ENCODE measurements at places on chromosomes 7 and 10.
A peak's percentile ranks its signal among the peaks of the same experiment; 100 is the strongest.

DNA sequence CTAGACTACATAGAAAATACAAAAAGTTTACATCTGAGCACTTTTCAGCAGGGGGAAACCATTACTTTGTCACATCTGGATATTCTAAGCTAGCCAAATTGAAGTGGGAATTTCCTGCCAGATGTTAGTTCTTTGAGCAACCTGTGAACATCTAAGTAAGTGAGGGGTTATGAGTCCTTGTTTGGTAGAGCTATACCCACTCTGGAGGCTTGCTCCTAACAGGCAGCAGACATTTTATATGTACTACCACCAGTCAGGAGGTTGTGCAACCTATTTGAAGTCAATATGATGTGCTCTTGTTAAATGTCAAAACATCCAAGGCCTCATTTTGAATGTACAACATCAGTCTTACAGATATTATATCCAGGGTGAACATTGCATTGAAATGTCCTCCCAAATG lies 143.3 kb upstream of the KAT6B start:
- DNase-seq: no peak

DNA sequence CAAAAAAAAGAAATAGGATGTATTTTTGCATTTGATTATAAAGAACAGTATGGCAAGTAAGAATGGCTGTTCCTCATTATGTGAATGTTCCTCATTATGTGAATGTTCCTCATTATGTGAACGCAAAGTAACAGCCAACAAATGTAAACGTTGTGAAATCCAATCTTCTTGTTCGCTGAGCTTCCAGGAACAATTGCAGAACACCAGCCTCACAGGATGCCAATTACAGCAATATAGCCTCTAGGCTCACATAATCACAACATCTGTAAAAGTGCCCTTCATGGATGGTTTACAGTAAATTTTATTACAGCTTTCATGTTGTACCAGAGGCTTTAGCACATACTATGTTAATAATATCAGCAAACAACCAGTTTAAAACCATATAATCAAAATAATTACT lies 71.6 kb downstream of the THSD7A start:
- no peak for DNase-seq

- DNase-seq: no peak
These were observed 3.9 kb upstream of the NOBOX start for GRCh38 chr7:144407266-144407931.

DNA sequence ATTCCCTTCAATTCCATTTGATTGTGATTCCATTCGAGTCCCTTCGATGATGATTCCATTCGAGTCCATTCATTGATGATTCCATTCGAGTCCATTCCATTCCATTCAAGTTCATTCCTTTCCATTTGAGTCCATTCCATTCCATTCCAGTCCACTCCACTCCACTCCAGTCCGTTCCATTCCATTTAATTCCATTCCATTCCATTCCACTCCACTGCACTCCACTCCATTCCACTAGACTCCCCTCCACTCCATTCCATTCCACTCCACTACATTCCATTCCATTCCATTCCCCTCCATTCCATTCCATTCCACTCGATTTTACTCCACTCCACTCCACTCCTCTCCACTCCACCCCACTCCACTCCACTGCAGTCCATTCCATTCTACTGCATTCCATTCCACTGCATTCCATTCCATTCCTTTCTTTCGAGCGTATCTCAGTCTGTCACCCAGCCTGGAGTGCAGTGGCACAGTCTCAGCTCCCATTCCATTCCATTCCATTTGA lies 115.7 kb downstream of the ZNF92 start:
- no peak for DNase-seq

- no peak for DNase-seq
These were observed 795.6 kb downstream of the PHTF2 start for GRCh38 chr7:78594156-78594555.

GRCh38 chr10:94405406-94405805 lies 3.1 kb downstream of the TBC1D12 start:
- DNase-seq: no peak

GRCh38 chr7:91941450-91941849 lies 788 bp downstream of the AKAP9 start:
- peak; percentile 85 for DNase-seq

- peak; percentile 76 for DNase-seq
These were observed 75.9 kb upstream of the HGF start for GRCh38 chr7:81845744-81846241.

DNA sequence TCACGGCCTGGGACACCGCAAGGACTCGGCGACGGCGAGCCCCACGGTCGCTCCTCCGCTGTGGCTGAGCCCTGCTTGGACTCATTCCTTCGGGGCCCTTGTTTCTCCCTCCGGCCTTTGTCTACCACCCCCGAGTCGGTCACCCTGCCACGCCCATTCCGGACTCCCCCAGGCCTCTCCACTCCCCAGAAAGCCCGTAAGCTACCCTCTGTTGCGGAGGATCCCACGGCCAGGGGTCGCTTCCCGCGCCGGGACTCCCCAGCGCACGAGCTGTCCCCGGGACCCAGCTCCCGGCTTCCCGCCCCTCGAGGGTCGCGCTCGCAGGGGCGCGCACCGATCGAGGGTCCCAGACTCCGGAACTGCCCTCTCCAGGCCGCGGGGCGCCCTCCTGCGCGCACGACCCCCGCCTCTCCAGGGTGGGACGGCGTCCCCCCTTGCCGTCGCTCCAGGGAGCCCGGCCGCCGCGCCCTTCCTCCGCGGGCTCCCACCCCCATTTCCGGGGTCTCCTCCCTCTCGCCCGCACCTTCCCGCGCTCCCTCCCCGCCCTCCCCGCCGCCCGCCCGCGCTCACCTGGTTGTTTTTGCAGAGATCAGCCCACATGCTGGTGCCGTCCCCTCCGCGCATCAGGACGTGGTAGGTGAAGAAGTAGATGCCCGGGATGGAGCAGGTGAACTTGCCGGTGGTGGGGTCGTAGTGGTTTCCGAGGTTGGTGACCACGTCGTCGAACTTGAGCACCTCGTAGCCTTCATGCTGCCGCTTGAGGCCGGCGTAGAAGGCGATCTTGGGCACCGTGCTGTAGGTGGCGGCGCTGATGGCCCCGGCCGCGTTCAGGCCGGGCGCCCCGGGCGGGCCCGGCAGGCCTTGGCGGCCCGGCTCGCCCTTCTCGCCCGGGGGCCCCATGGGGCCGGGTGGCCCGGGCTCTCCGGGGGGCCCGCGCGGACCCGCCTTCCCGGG lies 1.5 kb downstream of the C1QL3 start:
- DNase-seq: no peak

DNA sequence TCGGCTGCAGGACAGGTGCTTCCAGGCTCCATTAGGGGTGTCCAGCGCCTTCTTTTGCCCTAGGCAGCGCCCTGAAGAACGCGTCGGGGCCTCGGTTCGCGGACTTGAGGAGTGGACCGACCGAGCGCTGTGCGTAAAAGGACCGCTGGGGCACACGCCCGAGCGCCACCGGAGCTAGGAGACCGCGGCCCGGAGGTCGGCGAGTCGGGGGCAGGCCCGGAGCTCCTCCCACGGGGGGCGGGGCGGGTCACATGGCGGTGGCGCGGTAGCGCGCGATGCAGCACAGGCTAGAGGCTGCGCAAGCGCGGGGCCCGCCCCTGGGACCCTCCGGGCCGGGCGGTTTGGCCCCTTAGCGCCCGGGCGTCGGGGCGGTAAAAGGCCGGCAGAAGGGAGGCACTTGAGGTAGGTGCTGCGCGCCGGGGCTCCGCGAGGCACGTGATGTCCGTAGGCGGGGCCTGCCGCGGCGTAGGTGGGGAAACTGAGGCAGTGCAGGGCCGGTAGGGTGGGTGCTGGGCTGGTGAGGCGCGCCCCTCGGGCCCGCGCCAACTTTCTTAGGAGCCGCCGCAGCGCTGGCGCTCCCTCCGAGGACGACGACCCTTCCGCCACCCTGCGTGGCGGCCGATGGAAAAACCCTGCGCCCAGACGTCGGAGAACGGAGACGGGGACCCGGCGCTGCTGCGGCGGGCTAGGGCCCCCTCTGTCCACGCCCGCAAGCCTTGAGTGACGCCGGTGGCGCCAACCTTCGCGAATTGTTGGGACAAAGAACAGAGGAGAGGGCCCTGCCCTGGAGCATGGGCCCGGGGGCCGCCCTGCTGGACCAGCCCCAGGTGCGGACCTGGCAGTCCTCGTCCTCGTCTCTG lies at the start of gene PRXL2A:
PRXL2A (plus strand) TSS at position 310 of the 860 bp plus-strand sequence. CDS start 11,917 bp downstream, outside the sequence.
- peak; percentile 33 for DNase-seq

GRCh38 chr7:18354108-18355085 lies 141.2 kb upstream of the HDAC9 start:
- no peak for DNase-seq

- DNase-seq: peak; percentile 33
These were observed 61.0 kb upstream of the NFE2L3 start for GRCh38 chr7:26090927-26091519.

- DNase-seq: peak; percentile 92
These were observed 39.9 kb downstream of the CAMK1D start for GRCh38 chr10:12389154-12389734.

DNA sequence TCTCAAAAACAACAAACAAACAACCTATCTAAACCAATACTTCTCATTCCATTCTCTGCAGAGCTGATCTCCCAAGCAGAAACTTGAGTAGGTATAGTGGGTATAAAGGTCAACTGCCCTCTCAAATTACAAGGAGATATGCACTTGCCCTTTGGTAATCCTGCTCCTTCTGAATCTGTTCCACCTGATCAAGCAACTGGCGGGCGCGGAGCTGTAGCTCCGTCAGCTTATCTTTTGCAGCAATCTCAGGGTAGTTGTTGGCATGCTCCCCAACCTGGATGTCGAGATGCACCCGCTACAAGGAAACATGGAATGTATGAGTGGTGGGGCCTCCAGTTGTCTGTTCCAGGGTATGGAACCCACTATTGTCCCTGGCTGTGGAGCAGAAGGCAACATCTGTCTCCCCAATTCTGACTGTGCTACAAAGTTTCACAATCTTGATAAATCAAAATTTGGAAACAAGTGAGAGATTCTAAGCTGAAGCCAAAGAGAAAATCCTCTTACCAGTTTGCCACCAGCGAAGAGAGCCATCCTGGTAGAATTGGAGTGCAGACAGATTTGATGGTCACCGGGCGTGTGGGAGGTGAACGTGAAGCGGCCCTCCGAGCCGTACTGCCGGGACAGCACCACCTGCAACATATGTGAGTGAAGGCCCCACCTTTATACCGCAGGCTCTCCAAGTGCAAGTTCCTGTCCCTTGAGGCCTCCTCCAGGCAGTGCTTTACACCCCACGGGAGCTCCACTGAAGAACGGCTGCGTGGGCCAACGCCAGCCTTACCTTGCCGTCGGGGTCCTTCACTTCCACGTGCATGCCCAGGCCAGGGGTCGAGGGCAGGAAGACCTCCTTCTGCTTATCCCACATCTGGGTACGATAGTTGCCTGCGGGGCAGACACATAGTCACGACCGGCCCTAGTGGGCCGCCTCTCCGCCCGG lies 819 bp downstream of the TMED4 start:
- peak; percentile 74 for DNase-seq

DNA sequence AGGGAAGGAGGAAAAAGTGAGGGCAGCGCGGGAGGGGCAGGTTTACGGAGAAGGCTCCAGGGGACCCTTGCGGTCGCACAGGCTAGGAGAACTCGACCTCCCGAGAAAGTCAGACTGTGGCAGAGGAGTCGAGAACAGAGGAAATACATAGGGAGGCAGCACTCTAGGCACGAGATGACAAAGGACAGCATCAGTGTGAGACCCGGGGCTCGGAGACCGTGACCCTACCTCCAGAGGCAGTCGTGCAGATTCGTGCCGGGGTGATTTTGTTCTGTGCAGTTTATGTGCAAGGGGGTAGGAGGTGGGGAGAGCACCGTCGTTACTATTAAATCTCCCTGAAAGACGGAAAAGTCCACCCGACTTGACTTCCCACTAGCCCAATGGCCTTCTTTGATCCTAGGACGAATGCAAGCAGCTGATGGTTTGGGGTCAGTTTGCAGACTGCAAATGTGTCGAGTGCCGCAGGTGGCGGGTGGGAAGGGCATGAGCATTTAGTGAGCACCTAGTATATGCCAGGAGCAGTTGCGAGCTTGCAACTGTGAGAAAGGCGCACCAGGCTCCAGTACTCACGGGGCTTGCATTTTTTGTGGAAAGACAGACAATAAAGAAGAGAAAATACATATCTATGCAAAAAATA lies 674 bp upstream of the OSBPL3 start:
- DNase-seq: peak; percentile 69

GRCh38 chr7:134891696-134892678 lies 94.3 kb upstream of the AGBL3 start:
- DNase-seq: no peak

- DNase-seq: no peak
These were observed 14.3 kb downstream of the GRK5 start for GRCh38 chr10:119221666-119222065.

- DNase-seq: no peak
These were observed 992 bp upstream of the RBM20 start for GRCh38 chr10:110643035-110643652.

DNA sequence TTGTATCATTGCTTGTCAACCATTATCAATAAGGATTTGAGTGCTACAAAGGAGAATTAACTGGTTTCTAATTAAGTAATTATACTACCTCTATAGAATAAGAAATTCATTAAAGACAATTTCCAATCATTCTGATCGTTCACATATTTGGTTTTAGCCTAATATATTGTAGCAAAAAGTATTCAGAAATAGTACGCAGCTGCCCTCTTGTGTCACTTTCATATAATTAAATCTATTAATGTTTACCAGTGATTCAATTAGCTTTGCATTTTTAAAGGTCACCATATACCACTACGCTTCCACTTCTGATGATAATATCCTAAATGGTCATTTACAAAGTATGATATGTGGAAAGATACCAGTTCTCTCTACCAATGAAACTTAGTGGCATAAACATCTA lies 128.3 kb downstream of the NEBL start:
- DNase-seq: peak; percentile 10

- no peak for DNase-seq
These were observed 87.8 kb upstream of the DKK1 start for GRCh38 chr10:52226197-52226847.

- DNase-seq: no peak
These were observed 683.9 kb downstream of the PARD3 start for GRCh38 chr10:34131152-34131551.

DNA sequence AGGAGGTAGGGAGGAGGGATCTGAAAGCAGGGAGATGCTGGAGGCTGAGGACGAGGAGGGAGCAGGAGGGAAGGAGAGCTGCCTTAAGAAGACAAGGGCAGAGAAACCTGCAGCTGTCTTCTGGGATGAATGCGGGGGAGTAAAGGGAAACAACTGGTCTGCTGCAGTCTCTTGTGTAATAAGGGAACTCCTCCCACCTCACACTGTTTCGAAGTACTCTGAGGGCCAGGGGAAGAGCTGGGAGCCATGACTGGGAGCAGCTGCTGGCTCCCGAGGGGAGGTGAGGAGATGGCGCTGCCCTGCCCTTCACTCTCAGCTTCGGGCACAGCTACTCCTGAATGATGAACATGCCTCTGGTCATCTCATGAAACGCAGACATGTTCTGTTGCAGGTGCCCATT lies 65.1 kb downstream of the CLEC2L start:
- no peak for DNase-seq

GRCh38 chr10:79433324-79434222 lies 11.9 kb downstream of the ZCCHC24 start:
- no peak for DNase-seq

GRCh38 chr7:94314413-94315410 lies 80.0 kb upstream of the COL1A2 start:
- no peak for DNase-seq

GRCh38 chr7:102077081-102077480 lies 209.6 kb upstream of the SH2B2 start:
- DNase-seq: no peak

GRCh38 chr7:79319369-79319768 lies 134.1 kb downstream of the MAGI2 start:
- no peak for DNase-seq
